ENCODE measurements at places on chromosomes 5 and 9. TPM values are rescaled to one million over a fixed set of nuclear protein-coding genes. Genes with fewer than 3 reads are reported as not detected.

DNA sequence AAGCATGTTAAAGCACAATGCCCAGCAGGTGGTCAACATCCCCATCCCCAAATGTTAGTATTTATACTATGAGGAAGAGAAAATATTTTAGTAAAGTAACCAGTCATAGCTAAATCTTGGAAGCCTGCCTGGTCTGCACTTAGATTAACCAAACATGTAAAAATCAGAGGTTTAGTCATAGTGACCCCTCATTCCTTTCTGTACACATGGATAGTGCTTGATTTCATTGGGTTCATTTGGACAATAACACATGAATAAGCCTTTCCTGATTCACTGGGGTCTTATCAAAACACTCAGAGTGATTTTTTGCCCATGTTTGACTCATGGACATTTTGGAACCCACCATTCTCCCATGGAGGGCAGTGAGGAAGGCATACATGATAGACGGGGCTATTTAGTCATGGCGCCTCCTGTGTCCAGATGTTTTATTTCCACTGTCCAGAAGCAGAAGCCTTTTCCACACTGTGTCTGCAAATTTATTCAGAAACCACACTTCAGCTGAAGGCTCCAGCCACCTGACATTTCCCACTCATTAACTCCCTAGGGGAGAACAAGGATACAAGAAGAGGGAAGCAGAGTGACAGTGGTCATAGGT lies 32.5 kb downstream of the OR1J1 start:
- H3K27me3 ChIP-seq = peaks cover 2% of the 10 kb centered on the region
- no peaks in the 10 kb centered on the region for H3K36me3 ChIP-seq

Gene SELENOP
- polyA plus RNA-seq = 122 TPM

Gene LCN1
- polyA plus RNA-seq = not detected

Gene LCN10
- polyA plus RNA-seq = 5.2 TPM
